ENCODE measurements at places on chromosomes 5 and 9.
A peak's percentile ranks its signal among the peaks of the same experiment; 100 is the strongest.

- DNase-seq, result no peak
Measured at GRCh38 chr9:69996967-69997366, 46.7 kb upstream of the MAMDC2 start.

GRCh38 chr9:116644091-116644688 is 42.9 kb upstream of the TRIM32 start:
- peak; percentile 76 for DNase-seq

DNA sequence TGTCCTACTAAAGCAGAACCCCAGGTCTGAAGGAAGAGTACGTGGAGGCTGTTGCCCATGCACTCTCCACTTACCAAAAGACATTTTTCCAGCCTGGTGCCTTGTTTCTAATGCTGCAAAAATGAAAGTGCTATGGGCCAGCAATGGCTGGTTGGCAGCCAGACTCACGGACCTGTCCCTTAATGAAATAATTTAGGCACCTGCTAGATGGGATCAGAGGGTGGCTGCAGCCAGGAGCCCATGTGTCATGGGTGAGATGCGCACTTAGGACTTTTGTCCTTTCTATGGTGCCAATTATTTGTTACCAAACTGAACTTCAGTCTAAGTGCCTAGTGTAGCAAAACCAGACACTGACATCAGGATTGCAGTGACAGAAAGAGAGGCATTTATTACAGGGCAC is 276.3 kb downstream of the YTHDC2 start:
- DNase-seq, result no peak

- peak; percentile 76 for DNase-seq
Measured at GRCh38 chr5:137190031-137190430, 309.1 kb downstream of the SPOCK1 start.

DNA sequence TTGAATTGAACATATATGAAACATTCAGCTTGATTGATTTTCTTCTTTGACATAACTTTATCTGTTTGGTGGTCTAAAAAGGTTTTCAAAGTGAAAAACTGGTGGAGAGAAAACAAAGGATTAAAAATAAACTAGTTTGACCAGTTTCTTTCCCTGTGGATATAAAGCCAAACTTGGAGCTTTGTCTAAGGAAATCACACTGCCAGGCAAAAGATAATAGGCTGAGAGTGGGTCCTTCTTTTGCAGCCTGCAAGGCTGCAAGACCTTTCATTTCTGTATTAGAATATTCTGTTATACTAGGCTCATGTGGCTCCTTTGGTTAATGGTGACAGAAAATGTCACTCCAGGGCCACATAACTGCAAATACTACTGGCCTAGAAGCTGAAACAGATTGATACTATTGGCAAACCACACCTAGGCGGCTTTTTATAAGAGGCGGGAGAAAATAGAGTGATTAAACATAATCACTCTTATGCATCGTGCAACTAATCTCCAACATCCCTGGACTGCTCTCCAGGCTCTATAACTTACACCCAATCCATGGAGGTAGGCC is 129.1 kb upstream of the ZNF462 start:
- DNase-seq, result no peak

DNA sequence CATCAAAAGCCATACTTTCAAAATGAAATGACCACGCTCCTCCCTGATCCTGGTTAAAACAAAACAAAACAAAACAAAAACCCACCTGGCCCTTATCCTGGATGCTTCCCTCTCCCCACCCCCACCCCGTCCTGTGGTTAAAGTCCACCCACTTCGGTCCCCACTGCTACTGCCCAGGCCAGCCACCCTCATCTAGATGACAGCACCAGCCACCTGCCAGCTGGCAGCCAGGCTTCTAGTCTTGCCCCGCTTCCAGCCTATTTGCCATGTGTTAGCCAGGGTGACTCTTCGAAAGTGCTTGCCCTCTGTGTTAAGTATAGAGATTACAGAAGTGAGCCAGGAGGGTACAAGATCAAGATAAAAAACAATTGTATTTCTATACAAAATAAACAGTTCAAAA is 27.5 kb upstream of the NCS1 start:
- DNase-seq, result no peak

- no peak for DNase-seq
Measured at GRCh38 chr9:6195714-6196360, 19.8 kb upstream of the IL33 start.

- no peak for DNase-seq
Measured at GRCh38 chr5:17455942-17456341, 42.1 kb upstream of the TAF11L2 start.

GRCh38 chr5:111765613-111766571 is 8.9 kb upstream of the NREP start:
- DNase-seq, result no peak

DNA sequence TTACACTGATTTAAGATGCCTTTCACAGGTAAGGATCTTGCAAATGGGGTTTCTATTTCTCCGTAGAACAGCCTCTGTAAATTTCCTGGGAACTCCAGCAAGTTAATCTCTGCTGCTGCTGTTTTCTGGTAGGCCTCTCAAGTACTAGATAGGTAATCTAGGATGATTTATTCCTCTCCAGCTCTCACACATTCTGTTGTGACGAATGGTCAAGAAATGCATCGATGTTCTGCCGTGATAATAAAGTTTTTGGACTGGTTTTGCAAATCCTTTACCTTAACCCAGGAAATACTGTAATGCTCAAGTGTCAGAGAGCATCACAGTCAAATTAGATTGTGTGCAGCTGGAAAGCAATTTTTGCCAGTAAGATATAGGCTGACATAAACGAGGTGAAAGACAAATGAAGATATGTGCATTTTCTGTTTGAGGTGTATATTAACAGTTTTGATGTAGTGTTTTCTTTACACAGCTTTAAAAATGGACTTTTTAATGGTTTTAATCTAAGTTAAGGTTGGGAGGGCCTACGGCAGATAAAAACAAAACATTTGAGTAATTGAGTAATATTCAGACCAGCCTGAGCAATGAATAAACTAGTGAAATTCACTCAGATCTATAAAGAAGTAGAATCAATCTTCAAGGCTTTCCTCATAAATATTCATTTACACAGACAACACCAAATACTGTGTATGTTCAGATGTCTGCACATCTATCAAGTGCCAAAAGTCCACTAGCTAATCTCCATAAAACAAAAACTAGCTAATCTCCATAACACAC is 300.6 kb upstream of the EDIL3 start:
- no peak for DNase-seq

DNA sequence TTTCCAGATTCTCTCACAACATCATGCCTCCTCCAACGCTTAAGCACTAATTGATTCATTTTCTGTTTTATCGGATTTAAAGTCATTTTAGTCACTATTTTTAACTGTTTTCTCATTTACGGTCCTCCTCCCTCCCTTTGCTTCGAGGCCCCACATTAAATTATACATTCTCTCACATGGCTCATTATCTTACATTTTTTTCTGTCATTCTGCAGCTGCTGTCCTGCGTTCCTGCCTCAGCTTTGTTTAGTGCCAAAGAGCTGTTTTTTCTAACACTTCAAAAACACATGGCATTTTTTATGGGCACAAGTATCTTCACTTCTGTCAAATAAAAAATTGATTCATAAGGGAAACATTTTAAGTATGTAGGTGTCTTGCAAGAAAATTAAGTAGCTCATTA is 130.1 kb upstream of the FST start:
- DNase-seq, result no peak

GRCh38 chr5:113909782-113910181 is 396.3 kb downstream of the YTHDC2 start:
- DNase-seq, result no peak

- peak; percentile 51 for DNase-seq
Measured at GRCh38 chr5:157252711-157253465, 13.0 kb upstream of the CYFIP2 start.

DNA sequence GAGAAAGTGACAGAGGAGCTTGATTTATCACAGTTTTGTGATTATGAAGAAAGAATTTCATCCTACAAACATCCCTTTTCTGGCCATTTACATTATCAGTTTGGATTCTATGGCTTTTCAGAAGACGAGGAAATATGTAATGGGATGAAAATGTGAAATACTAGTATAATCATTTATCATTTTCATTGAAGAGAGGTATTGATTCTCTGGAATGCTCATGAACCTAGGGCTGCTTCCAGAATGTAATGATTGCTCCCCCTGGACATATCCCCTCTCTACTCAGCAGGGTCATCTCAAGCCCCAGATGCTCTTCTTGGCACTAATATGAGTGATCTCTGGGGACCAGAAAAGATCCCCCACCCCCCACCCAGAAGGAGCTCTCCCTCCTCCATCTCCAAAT is 106.7 kb upstream of the ZNF618 start:
- no peak for DNase-seq

- DNase-seq, result no peak
Measured at GRCh38 chr9:135268031-135268430, 180.6 kb downstream of the OLFM1 start.

DNA sequence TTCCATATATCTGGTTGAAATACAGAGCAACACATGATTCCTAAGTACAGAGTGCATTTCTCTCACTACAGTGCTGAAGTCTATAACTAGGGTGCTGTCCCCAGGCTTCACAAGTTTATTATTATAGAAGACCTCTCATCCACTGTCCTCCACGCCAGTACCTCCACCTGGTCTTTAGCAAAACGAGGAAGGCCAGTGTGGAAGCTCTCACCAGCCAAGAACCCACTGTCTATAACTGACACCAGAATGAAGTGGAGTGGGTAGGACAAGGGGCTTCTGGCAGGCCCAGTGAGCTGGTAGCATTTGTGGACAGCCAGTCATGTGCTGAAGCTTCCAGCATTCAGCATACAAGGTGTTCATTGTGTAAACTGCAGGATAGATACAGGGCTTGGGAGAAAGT is 430.7 kb downstream of the GADD45G start:
- DNase-seq, result no peak

- peak; percentile 51 for DNase-seq
Measured at GRCh38 chr9:101572316-101572715, 22.5 kb downstream of the PPP3R2 start.

DNA sequence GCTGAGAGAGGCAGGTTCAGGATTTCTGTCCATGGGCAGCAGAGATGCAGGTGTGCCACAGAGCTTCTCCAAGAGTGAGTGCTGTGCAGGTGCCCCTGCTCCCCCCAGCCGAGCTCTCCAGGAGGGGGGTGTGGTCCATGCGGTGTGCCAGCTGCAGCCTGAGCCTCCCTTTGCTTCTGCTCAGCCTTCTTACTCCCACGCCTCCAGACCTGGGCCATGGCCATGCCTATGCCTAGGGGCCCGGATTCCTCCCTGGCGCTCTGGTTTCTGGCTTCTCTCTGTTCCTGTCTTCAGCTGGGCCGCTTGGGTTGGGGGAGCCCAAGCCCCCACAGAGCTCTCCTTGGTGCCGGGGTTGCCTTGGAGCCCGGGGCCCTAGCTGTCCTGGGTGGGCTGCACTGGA is 133.3 kb downstream of the CACNA1B start:
- DNase-seq, result no peak

- DNase-seq, result peak; percentile 62
Measured at GRCh38 chr5:153654504-153655200, 164.2 kb downstream of the GRIA1 start.

GRCh38 chr9:36315283-36315682 is 57.0 kb upstream of the GNE start:
- DNase-seq, result no peak

DNA sequence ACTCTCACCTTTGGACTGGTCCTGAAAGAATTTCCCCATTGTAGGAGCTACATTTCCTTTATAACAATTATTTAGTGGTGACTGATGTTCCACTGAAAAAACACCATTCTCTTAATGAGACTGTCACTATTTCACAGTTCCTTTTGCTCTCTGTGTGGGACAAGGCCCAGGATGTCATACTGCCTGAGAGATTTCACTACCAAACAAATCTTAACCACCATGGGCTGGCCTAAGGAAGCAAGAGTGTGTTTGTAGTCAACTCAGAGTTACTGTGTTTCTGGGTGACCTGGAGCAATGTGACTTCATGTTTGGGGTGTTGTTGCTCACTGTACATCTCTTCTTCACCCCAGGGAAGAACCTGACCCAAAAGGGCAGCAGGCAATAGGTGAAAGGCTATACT is 50.1 kb upstream of the ZNF608 start:
- DNase-seq, result no peak

GRCh38 chr9:94903961-94904421 is 177.5 kb downstream of the AOPEP start:
- peak; percentile 83 for DNase-seq

DNA sequence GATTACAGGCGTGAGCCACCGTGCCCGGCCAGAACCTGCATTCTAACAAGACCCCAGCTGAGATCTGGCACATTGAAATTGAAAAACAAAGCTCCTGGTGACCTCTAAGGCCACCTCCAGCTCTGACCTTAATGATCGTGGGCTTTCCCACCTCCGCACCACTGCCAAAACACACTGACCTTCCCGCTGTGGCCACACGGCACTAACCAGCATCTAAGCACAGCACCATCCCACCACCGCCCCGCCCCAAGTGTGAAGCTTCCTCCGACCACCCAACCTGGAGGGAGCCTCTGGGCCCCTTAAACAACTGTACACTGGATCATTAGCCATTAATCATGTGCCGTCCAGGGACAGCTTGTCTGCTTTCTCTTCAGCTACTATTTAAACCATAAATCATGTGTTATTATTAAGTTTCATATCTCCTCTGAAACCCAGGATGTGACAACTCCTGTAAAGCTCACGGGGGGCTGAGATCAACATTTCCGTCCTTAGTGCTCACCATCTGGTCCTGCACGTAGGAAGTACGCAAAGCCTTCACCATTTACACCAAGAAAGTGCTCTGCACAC is 80.6 kb downstream of the COL23A1 start:
- no peak for DNase-seq

DNA sequence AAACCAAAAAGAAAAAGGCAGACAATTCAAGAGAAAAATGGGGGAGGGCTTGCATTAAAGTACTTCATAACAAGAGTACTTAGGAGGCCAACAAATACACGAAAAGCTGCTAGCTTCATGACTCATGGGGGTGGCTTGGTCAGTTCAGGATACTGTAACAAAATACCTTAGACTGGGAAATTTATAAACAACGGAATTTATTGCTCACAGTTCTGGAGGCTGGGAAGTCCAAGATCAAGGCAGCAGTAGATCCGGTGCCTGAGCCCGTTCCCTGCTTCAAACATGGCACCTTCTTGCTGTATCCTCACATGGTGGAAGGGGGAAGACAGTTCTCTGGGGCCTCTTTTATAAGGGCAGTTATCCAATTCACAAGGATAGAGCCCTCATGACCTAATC is 111.4 kb downstream of the C9orf50 start:
- peak; percentile 90 for DNase-seq

- no peak for DNase-seq
Measured at GRCh38 chr9:123654994-123655637, 274.8 kb downstream of the DENND1A start.

Measured in fibroblast of skin of scalp (primary cell).